Thoracic aorta (tissue), 2 donors: ENCODE measurements at places on chromosomes 11 and 22.

GRCh38 chr11:122229481-122230384, 113.7 kb upstream of the BLID start:
- DNase-seq = no peak

GRCh38 chr11:119284344-119285157, 32.4 kb downstream of the MCAM start:
- DNase-seq = no peak

DNA sequence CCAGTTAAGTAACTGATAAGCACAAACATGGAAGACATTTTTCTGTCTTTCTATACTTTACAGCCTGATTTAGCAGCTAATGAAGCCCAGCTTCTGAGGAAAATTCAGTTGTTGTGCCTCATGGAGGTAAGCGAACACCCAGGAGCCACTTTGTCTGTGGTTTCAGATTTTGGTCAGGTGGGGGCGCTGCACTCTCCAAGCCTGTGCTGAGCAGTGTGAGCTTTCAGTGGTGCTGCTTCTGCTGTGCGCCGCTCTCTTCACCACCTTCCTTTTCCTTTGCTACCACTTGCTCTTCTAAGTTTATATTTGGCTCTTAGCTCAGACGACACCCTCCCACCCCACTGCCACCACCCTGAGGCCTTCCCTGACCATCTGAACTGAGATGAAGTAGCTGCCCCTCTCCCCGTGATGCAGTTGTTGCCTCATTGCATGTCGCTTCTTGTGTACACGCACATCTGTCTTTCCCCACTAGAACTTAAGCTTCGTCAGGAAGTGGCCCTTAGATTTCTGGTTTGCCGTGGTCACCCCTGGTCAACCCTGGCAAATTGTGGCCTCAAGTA, 14.0 kb downstream of the PSMD13 start:
- no peak for DNase-seq

DNA sequence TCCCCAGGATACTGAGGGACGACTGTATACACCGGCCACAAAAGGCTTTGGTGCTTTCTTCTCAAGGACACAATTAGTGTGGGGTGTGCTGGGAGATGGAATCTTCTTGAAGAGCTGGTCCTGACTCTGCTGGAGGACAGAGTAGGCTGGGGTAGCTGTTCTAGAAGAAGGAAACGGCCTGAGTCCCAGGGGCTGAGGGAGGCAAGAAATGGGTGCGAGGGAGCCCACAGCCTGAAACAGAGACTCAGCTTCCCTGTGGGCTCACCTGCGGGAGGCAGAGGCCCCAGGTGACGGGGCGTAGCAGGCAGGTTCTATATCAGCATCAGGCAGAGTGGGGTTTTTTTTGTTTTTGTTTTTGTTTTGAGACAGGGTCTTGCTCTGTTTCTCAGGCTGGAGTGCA, 36.6 kb downstream of the PARVG start:
- no peak for DNase-seq

DNA sequence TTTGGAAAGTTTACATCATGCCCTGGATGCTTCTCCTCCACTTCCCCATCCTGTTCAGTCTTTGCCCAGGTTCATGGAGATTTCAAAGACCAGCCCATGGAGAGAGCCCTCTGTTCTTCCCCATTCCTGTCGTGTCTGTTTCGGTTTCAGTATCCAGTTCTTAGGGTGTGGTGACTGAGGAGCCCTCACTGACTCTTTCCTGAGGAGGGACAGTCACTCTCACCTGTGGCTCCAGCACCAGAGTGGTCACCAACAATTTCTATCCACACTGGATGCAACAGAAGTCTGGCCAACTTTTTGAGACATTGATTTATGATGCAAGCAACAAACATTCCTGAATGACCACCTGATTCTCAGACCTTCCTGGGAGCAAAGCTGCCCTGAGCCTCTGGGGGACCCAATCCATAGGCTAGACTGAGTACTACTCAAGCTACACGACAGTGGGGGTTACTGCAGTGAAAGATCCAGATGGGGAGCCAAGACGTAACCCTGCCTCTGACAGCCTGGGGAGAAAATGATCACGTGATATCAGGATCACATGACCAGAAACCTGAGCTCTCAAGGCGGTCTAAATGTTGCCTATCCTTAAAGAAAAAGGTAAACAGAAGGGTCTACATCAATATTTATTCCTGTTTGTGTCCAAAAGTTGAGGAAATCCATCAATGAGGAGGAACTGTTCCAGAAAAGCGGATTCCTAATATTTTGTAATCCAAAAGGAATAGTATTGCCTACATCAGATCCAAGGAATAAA, 76.2 kb upstream of the VPREB1 start:
- DNase-seq = no peak

DNA sequence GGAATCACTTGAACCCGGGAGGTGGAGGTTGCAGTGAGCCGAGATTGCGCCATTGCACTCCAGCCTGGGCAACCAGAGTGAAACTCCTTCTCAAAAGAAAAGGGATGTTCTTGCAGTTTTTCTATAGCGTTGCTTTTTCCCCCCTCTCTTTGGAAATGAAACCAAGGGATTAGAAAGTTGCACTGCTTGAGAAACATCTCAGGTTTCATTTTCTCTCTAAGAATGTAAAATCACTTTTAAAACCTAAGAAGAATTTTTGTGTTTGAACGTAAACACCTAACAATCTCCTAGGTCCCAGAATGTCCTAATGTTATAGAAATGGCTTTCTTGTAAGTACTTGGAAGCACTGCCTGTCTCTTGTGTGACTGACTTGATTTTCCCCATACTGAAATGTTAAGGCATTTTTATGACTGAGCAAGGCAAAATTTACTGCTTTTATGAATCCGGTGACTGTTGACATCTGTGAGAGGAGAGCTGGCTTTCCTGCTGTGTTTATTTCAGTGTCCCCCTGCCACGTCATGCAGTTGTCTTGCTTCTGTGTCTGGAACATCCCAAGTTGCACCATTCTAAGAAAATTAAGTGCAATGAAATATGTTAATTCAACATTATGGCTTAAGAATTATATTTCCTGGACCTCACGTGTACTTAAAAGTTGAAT, 37.7 kb downstream of the NF2 start:
- DNase-seq = no peak

GRCh38 chr11:57598831-57599155, 1.3 kb downstream of the SERPING1 start:
- DNase-seq = no peak

DNA sequence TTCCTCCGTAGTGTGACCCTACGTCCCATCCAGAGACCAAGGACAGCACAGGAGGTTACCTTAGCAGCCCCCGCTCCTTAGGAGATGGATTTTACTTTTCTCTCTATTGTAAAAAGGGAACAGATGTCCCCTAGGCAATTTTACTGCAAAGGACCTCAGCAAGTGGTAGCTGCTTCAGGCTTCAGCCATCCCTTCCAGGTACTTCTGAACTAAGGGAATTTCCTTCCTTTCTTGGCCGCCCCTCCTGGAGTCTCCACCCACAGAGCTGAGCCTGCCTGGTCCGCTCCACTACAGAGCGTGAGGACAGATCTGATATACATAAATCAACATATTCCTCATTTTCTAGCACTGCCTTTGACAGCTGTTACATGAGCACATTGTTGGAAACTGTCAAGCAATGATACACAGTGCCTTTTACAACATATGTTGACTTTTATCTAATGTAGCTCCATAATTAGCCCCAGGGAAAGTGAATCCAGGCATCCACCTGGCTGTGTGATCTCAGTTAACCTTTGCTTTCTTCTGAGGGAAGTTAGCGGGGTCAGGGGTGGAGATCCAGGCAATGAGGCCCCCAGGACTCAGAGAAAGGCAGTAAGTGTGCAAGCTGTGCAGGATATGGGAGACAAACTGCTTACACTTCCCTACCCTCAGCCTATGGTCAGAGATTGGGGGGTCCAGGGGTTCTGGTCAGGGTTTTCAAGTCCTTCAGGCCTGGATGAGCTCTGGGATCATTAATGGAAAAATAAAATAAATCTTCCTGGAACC, 51.9 kb downstream of the SPATA19 start:
- DNase-seq = no peak

- peak; percentile 62 for DNase-seq
Measured at GRCh38 chr11:3840870-3841425, at the start of gene RHOG. Gene RHOG, minus strand, starts transcription at chr11:3840959. Its CDS starts 12,821 bp downstream, at chr11:3828138.

GRCh38 chr11:57432714-57433163, 5.8 kb upstream of the SLC43A3 start:
- DNase-seq = no peak

GRCh38 chr11:8252946-8253345, 10.7 kb downstream of the LMO1 start:
- DNase-seq = no peak

DNA sequence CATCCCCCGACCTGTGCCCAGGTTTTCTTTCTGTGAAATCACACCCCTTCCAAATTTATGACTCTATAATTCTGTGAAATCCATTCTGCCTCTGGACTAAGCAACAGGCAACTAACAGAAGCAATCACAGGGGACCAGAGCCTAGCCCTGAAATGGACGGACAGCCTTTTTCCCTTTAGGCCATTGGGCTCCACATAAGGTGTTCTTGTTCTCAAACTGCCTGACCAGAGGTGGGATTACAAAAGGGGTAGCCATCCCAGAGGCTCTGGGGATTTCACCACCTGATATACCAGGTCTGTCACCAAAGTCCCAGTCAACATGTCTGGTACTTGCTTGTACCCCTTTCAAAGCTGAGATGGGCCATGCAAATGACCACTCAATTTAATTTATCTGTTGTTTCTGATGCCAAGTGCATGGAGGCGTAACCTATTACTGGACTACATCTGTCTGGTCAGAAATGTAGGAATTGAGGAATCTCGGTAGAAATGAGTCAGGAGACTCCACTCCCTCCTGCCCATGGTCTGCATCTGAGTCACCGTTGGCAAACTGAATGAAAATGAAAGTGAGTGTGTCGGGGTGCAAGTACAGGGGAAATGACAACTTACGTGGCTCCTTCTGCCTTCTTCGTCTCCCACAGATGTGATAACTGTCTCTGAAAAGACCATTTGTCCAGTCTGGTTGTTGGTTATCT, 10.2 kb downstream of the DKK3 start:
- DNase-seq = no peak

- DNase-seq = no peak
Measured at GRCh38 chr11:33949252-33949913, 57.5 kb upstream of the LMO2 start.

GRCh38 chr11:69393865-69394233, 87.6 kb upstream of the LINC01488 start:
- DNase-seq = no peak

- no peak for DNase-seq
Measured at GRCh38 chr11:22926341-22926740, 66.1 kb upstream of the CCDC179 start.

GRCh38 chr11:127859941-127860354, 727.4 kb downstream of the ETS1 start:
- no peak for DNase-seq

DNA sequence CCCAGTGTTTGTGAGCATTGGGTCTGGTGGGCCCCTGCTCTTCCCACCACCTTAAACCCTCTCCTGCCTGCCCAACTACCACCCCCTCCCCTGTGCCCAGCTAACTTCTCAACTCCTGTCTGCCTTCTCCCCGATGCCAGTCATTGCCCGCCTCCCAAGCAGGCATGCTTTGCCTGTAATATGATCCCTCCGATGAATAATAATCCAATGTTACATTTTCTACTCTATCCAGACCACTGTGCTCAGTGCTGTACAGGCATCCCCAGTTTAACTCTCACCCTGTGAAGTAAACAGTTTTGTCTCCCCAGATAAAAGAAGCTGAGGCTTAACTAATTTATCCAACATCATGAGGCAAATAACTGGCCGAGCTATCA, 35.5 kb upstream of the OLFML1 start:
- no peak for DNase-seq

DNA sequence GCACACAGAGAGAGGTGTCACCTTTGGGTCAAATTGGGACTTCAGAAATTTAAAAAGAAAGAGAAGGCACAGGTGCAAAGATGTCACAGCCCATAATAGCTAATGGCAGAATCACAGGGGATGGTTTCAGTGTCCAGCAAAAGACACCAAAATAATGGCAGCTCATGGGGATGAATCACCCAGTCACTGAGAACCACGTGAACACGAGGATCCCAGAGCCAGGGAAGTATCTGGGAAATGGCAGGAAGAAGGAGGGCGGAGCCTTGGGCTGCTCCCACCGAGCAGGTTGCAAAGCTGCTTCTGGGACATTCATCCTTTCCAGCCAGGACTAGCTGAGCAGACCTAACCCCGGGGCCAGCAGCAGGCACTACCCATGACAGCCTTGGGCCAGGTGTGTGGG, 45.6 kb downstream of the TRMU start:
- no peak for DNase-seq

DNA sequence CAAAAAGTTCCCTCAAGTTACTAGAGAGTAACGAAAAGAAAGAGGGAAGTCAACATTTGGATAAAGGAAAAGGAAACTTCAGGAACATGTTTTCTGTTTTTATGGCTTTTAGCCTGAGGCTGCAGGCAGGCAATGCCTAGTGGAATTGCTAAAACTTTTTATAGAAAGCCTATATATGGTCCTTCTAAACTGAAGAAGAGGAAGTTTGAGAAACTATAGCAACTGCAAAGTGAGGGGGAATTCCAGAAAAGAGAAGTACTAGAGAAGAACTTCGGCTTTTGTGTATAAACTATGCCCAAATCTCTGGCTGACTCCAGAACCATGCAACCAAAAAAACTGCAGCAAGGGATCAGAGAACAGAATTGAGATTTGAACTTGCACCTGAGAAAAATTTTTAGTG, 74.3 kb upstream of the ARHGAP42 start:
- no peak for DNase-seq

DNA sequence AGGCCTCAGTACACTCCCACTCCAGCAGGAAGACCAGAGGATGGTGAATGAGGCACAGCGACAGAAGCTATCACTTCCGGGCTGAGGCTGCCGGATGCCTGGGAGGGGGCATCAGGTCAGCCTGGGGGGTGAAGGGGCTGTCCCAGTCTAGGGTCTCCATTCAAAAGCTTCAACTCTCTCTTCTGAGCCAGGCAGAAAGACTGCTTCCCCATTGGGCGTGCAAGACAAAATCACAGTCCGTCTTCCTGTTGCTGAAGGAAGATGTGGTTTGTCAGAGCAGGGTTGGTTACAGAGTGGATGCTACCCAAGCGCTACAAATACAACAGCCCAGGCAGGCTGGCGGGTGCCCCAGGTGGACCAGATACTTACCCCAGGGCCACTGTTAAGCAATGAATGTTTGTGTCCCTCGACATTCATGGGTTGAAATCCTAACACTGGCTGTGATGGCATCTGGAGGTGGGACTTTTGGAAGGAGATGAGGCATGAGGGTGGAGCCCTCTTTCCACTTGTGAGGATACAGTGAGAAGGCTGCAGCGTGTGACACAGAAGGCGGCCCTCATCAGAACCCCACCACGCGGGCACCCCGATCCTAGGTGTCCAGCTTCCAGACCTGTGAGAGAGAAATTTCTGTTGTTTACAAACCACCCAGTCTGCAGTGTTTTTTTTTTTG, 12.0 kb downstream of the UPK3A start:
- DNase-seq = no peak
